Upper lobe of left lung (tissue), 6 donors: ENCODE measurements at places on chromosomes 5 and 9.

- no peak for DNase-seq
These were observed 593.9 kb upstream of the GRAMD2B start for GRCh38 chr5:125829349-125829748.

- DNase-seq = no peak
These were observed 69.0 kb upstream of the PHYKPL start for GRCh38 chr5:178301641-178302040.

- DNase-seq = no peak
These were observed 847.9 kb downstream of the EFNA5 start for GRCh38 chr5:106822851-106823250.

- no peak for DNase-seq
These were observed 31.2 kb downstream of the STC2 start for GRCh38 chr5:173296737-173297676.

- DNase-seq = no peak
These were observed 141.5 kb upstream of the FSTL4 start for GRCh38 chr5:133753856-133754255.

- no peak for DNase-seq
These were observed 126.3 kb upstream of the IRX4 start for GRCh38 chr5:2008851-2009629.

- no peak for DNase-seq
These were observed 147.1 kb downstream of the ENTREP1 start for GRCh38 chr9:69472101-69472620.
